ENCODE measurements at places on chromosomes 2 and 18. TPM values are rescaled to one million over a fixed set of nuclear protein-coding genes. Genes with fewer than 3 reads are reported as not detected.

DNA sequence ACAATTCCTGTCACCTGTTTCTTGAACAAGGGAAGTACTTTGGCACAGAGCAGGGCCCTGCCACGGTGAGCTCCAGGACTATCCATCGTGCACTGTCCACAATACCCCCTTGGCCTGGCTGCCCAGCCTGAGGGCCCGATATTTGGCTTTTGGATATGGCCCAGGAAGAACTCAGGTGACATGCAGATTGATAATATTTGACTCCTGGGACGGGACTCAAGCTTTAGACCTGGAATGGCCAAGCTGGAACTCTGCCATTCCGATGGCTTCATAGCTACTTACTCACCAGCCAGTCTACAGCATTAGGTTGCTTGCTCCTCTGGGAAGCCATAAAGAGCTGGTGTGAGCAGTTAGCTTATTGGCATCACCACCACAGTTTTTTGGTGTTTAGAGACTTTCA lies 26.6 kb downstream of the EML6 start:
- DNase-seq, result no peak

DNA sequence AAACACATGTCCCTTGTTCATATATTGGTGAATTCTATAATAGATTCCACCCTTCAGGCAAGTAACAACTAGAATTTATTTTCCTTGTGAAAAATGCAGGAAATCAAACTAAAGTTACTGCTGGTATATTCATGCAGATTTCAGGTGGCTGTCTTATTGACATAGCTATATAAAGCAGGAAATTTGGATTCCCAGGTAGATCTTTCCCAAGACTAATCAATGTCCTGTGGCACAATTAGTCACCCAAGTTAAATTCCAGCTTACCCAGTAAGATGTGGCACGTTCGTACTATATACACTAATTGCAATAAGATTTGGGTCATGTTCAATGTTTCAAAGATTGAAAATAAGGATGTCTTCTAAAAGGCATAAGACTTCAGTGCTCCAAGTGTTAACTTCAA lies 42.0 kb downstream of the MYO5B start:
- DNase-seq, result no peak

DNA sequence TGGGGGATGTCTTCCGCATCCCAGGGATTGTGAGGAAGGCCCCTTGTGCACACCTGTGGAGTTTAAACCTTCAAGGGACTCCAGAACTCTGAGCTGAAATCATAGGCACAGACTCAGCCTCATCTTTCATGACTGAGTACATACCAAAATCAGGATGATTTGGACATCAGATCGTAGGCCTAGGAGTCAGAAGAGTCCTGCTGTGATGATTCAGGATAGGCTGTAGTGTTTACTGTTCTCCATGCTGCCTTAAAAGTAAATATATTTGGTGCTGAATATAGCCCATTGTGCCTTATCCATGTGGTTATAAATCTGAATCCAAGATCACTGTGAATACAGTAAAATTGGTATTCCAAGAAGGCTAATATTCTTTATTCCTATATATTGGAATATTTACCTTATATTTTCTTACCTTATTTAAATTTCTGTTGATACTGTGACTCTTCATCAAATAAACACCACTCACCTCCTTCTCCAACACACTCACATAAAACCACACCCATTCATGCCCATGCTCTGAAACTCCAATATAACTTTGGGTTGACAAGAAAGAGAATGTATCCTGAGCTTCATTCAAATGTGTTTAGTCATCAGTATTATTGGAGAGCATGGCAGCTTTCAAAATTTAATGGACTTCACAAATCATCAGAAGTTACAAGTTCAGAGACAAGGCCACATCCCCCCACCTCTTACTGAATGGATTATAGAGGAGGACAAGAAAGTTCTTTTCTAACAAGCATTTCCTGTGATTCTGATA lies 561.4 kb upstream of the LINC00305 start:
- no peak for DNase-seq

DNA sequence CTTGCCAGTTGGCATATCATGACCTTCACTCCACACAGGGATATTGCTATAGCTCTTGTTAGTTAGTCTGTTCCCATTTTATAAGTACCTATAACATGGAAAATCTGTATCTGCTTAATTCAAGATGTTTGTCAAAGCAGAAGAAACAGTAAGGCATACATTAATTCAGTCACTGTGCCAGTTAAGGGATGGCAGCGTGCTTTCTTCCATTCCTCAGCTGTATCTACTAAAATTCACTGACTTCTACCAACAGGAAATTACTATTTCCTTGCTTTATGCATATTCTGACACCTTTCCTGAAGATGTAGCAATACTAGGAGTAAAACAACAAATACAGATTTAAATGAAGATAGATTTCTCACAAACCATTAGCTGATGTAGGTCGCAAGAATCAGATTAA lies 59.9 kb downstream of the RNF152 start:
- no peak for DNase-seq

DNA sequence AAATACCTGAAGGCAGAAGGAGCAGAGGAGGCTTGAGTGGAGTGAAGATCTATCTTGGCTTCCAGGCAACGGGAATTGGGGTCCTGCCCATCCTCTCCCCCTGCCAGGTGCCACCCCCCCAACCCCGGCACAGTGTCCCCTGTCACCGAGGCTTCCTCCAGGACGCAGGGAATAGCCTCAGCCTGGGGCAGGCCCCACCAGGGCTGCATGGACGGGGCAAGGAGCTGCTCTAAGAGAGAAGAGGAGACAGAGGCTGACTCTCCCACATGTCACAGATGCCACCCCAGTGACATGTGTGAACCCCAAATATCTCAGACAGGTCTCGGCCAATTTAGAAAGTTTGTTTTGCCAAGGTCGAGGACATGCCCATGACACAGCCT lies 42.1 kb downstream of the PXDN start:
- peak; percentile 27 for DNase-seq

- no peak for DNase-seq
Measured at GRCh38 chr2:188610050-188610444, 318.4 kb downstream of the GULP1 start.

KCNF1 gene
- total RNA-seq, result 0.60 TPM

CCDC68 gene
- total RNA-seq, result 16.5 TPM
